GM23338 (cell line): ENCODE measurements at places on chromosomes 3 and 15.

GRCh38 chr3:156761713-156762451 lies 64.3 kb upstream of the LEKR1 start:
- DNase-seq = no peak

GRCh38 chr15:48856942-48857341 lies 21.0 kb upstream of the EID1 start:
- peak; percentile 77 for DNase-seq

DNA sequence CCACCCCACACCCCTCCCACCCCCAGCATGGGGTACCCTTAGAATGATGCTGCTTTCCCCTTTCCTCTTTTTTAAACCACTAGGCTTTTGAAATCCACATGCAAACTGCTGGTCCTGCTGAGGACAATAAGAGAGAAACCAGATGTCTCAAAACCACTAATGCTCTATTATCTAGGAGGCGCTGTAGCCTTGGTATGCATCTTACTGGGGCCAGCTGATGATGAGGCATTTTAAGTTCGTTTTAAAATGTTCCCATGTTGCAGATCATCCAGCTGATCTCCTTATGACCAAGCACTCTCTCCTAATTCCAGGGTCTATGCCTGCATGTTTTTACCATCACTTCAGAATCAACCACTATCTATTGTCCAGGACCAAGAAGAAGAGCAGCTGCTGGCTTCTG lies 1.3 kb downstream of the NME9 start:
- peak; percentile 51 for DNase-seq

DNA sequence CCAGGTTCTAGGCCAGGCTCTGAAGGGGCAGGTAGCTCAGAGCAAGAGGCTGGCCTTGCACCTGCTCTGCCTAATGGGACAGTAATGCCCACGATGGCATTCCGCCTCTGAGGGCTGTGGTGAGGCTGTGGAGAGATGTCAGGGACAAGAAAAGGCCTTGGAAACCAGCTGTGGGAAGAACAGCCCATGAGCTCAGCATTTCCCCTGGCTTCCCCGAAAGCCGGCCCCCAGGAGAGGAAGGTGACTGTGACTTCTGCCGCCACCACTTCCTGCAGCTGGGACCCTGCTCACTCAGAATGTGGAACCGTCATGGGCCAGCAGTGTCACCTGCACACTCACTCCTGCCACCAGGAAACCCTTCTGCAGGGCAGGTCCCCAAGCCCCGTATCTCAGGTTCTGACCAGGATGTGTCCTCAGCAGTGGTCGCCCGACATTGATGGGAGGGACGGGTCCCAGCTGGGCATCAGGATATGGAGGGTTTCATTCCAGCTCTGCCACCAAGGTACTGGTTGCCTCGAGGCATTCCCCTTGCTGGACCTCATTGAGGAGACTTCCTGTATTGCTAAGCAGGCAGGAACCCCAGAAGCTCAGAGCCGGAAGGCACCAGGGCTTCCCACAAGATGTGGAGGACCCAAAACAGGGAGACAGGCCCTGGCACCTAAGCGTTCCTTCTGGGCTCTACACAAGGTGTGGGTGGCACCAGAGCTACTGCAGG lies 30.7 kb downstream of the SEMA7A start:
- DNase-seq = no peak

DNA sequence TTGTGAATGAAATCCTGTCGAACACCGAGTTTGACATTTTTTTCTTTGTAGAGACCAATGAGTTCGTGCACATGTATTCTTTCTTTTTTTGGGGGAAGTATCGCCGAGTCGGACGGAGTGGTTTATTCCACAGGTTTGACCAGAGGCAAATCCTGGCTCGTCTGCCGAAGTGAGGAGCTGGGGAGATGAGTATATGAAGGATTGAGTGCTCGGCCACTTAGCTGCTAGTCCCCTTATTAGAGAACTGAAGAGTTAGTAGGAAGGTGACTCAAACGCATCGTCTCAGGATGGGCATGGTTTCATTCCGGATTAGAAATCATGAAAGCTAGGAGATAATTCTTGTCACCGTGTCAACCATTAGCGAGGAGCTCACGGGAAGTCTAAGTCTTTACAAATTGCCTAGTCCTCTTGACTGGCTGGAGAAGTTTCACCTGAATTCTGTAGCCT lies 154.7 kb upstream of the GOLIM4 start:
- no peak for DNase-seq

- no peak for DNase-seq
These were observed 66.6 kb downstream of the P3H2 start for GRCh38 chr3:190053919-190054672.

GRCh38 chr3:160801386-160802118 lies 45.5 kb downstream of the PPM1L start:
- no peak for DNase-seq

- no peak for DNase-seq
These were observed 214.7 kb upstream of the ZBTB20 start for GRCh38 chr3:115361806-115362205.

GRCh38 chr15:39542385-39543065 lies 38.4 kb upstream of the THBS1 start:
- DNase-seq = no peak

- DNase-seq = no peak
These were observed 12.0 kb upstream of the RASGRF1 start for GRCh38 chr15:79102595-79102994.

DNA sequence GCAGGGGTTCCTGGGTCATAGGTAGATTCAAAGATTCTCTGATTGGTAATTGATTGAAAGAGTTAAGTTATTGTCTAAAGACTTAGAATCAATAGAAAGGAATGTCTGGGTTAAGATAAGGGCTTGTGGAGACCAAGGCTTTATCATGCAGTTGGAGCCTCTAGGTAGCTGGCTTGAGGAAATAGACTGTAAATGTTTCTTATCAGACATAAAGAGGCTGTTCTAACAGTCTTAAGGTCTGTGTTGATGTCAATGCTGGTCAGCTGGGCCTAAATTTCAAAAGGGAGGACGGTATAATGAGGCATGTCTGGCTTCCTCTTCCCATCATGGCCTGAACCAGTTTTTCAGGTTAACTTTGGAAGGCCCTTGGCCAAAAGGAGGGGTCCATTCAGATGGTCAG lies 48.9 kb downstream of the GASK1A start:
- no peak for DNase-seq

- DNase-seq = peak; percentile 29
These were observed 21.9 kb downstream of the LSAMP start for GRCh38 chr3:116423374-116423773.

GRCh38 chr3:58993547-58993946 lies 56.3 kb downstream of the CFAP20DC start:
- DNase-seq = no peak

GRCh38 chr3:184381261-184382224 lies 1.7 kb downstream of the CHRD start:
- DNase-seq = peak; percentile 69

DNA sequence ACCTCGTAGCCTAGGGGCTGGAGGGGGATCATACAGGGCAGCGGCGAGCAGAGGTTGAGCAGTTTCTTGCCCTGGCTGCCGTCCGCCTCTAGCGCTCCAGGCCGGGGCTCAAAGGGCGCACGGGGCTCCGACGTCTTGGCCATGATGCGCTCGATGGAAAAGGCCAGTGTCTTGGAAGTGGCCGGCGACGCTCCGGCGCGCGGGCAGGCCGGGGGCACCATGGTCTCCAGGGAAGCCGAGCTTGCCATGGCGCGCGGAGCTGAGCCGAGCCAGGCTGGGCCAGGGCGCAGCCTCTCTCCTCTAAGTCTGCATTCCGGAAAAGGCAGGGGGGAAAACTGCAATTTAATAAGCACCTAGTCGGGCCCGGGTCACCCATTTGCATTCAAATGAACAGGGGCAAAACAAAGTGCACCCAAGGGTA lies 719 bp downstream of the FEZF2 start:
- DNase-seq = no peak

GRCh38 chr3:18483226-18483625 lies 58.1 kb upstream of the SATB1 start:
- no peak for DNase-seq

- peak; percentile 35 for DNase-seq
These were observed 194.7 kb downstream of the WNT5A start for GRCh38 chr3:55292360-55292759.

GRCh38 chr3:39469945-39470344 lies 2.5 kb downstream of the MOBP start:
- no peak for DNase-seq

DNA sequence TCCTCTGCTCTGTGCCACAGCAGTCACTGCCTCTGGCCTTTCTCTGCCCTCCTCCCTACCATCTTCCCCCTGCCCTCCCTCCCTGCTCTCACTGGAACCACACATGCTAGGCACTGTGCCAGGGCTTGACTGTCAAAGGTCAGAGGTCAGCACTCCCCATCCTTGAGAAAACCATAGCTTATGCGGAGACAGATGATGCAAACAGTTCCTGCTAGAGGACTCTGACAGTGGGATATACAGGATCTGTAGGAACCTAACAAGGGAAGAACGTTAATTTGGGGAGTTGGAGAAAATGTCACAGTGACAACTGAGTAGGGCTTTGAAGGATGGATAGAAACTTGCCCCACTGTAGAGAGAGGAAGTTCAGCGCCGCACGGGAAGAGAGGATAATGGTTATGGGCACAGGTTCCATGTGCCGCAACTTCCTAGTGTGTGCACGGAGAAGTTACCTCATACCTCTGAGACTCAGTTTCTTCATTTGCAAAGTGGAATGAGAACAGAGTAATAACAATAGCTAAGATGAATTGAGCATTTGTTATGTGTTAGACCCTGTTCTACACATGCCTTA lies 29.3 kb upstream of the XYLB start:
- DNase-seq = no peak

GRCh38 chr15:65068403-65068788 lies 605 bp upstream of the RASL12 start:
- no peak for DNase-seq

DNA sequence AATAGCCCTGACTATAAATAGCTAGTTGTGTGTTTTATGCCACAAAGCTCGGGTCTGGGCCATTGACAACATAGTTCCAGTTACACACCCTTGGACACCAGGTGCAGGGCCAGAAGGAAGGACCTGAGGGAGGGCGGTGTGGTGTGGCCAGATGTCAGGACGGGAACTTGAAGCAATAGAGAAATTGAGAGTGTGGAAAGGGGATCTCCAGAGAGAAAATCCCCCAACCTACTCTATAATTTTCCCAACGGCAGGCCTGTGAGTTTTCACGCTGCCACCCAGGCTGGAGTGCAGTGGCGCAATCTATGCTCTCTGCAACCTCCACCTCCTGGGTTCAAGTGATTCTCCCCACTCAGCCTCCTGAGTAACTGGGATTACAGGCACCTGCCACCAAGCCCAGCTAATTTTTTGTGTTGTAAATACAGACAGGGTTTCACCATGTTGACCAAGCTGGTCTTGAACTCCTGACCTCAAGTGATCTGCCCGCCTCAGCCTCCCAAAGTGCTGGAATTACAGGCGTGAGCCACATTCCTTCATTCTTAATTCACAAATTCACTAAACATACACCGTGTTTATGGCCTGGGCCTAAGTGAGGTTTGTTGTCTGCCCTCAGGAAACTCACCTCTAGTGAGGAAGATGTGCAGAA lies 70.8 kb upstream of the KLF13 start:
- DNase-seq = no peak

DNA sequence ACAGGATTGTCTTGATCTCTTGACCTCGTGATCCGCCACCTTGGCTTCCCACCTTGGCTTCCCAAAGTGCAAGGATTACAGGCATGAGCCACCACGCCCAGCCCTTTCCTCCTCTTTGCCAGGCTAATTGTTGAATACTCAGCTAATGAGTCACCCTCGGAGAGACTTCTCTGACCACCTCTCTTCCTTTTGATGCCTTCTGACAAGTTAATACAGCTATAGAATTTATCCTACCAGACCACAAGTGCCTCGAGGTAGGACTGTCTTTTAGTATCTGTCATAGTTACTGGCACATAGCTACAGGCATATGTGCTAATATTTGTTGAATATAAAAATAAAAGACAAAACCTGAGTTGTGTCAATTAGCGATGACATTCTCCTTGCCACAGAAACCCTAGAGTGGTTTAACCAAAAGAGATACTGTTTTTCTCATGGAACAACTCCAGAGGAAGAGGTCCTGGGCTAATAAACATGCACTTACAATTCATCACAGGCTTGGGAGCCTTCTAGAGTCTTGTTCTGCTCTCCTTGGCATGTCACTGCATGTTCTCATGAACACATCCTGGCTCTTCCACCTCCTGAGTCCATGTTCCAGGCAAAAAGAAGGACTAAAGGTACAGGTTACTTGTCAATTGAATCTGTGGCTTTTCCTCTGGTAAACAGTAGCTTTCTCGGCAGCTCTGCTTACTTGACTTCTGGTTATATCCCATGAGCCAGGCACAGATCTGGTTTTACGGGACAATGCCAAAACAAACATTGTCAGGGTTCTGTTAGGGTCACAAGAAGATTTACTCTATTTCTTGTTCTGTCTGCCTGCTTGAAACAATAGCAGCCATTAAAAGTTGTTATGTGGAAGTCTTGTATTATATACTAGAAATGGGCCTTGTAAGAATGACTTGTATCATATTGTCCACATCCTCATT lies 332.3 kb downstream of the THSD4 start:
- DNase-seq = no peak

GRCh38 chr3:190322604-190323245 lies 479 bp upstream of the CLDN1 start:
- DNase-seq = peak; percentile 10

GRCh38 chr3:12643724-12644123 lies 20.2 kb downstream of the RAF1 start:
- DNase-seq = no peak
